ENCODE measurements at places on chromosomes 5 and 9.

DNA sequence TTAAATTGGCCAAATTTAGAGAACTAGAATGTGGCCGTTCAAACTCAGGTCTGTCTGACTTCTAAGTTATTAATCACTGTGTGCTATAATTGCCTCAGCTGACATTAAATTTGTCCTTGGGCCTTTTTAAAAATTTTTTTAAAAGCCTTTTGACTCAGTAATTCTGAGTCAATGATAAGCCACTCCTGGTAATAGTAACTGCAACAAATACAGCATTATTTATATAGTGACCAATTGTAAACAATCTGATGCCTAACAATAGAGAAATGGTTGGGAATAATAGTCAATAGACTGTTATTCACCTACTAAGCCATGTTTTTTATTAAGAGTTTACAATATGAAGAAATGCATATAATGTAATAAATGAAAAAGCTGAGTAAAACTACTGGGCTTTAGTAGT lies 70.9 kb upstream of the FSD1L start:
- no peak for DNase-seq

DNA sequence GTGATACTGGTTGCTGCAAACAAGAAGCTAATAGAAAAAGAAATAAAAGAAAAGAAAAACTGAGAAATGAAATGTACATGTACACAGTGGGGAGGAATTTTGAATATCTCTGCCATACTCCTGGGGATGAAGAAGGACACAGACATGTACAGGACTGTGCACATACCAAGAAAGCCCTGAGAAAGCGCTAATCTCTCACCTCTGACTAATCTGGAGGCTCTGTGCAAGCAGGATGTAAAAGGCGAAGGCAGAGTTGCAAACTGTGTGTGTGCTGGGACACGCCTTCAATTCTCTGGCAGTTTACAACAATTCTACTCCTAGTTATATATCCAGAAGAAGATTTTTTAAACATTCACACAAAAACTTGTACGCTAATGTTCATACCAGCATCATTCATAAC lies 211.4 kb downstream of the KIAA0825 start:
- DNase-seq, result no peak

GRCh38 chr9:130685104-130685503 lies 8.5 kb upstream of the EXOSC2 start:
- no peak for DNase-seq

DNA sequence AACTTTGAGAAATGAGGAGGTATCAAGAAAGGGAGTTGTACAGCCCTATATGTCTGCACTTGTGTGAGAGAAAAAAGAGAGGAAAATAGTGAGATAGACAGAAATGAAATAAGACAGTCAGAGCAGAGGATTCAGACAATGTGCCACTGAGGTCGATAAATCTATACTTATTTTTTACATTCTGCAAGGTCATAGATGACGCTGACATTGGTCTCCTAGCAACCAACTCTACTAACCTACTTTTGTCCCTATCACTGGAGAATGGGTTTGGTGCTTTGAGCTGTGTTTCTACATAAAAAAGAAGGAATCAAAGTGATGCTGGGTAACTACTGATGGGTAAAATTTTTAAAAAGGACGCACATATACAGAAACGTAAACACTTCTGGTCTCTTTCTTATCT lies 573.3 kb upstream of the RORB start:
- no peak for DNase-seq

GRCh38 chr9:77872863-77873262 lies 158.7 kb downstream of the GNAQ start:
- no peak for DNase-seq

Data from osteocyte (in vitro differentiated cells).